ENCODE measurements at places on chromosomes 2 and 18.
A peak's percentile ranks its signal among the peaks of the same experiment; 100 is the strongest.

GRCh38 chr2:213316001-213316735, 31.9 kb downstream of the SPAG16 start:
- DNase-seq, result no peak

- no peak for DNase-seq
These were observed 94.6 kb upstream of the CAVIN2 start for GRCh38 chr2:191941376-191941929.

- no peak for DNase-seq
These were observed 132.4 kb upstream of the TRIB2 start for GRCh38 chr2:12584338-12584737.

GRCh38 chr18:25010623-25011374, 341.2 kb downstream of the ZNF521 start:
- DNase-seq, result no peak

DNA sequence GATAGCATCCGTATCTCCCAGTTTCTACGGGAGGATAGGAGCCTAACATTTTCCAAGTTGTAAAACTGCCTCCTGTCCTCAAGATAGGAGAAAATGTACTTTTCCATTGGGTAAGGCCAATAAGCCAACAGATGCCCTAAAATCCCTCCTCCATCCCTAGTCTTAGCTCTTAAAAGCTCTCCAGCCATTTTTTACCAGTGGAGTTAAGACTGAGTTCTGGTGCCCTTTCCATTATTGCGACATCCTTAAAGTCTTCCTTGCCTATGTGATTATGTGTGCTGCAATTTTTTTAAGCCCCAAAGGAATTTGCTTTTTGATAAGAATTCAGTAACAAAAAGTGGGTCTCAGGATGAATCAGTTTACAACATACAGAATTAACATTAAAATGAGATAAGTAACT, 33.0 kb downstream of the LINC00305 start:
- no peak for DNase-seq

GRCh38 chr2:203578759-203579643, 43.9 kb upstream of the RAPH1 start:
- peak; percentile 54 for DNase-seq

GRCh38 chr2:156436497-156437085, 412 bp downstream of the GPD2 start:
- DNase-seq, result peak; percentile 22

- no peak for DNase-seq
These were observed 153.6 kb upstream of the COL3A1 start for GRCh38 chr2:188820576-188820975.

DNA sequence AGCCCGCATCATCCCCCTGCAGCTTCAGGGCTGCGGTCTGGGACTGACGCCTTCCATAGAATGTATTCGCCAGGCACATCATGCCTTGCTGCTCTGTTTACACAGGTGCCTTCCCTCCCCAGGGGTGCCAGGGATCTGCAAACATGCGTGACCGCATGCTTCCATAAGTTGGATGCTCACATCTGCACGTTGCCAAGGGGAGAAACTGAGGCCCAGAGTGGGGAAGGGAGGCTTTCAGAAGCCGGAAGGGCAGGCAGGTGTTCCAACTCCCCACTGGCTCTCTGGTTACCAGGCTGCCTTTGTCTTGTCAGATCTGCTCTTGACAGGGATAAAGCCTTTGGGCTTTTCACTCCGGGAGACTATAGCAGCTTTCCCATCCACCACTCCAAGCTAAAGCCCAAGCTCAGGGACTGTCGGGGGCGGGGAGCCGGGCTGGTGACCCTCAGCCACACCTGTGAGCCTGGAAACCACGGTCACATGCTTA, 125.8 kb upstream of the TNP1 start:
- DNase-seq, result no peak

GRCh38 chr2:26756337-26756736, 7.7 kb upstream of the SLC35F6 start:
- no peak for DNase-seq

- DNase-seq, result no peak
These were observed 8.3 kb downstream of the ALPP start for GRCh38 chr2:232386740-232387450.

- DNase-seq, result peak; percentile 80
These were observed 121.0 kb upstream of the SLC39A10 start for GRCh38 chr2:195535911-195536522.

- DNase-seq, result no peak
These were observed 19.6 kb downstream of the EHBP1 start for GRCh38 chr2:62724886-62725711.

GRCh38 chr2:126994340-126994777, 95.7 kb downstream of the TEX51 start:
- DNase-seq, result no peak

Data from activated T-helper 2 cell treated with anti-CD3 and anti-CD28 coated beads, Interferon-gamma antibody, Interleukin-2, Interleukin-4, amounts not matched to agents 10 μg/mL and 5 μg/mL and 100 μg/mL, durations not matched to agents 14 hours and 24 hours and 36 hours (primary cell).